Trophoblast cell (in vitro differentiated cells and primary cell): ENCODE measurements at places on chromosomes 2 and 18.
A peak's percentile ranks its signal among the peaks of the same experiment; 100 is the strongest.

GRCh38 chr2:208653383-208653782, 246.8 kb downstream of the PTH2R start:
- no peak for DNase-seq

GRCh38 chr18:48656176-48656575, 117.3 kb downstream of the CTIF start:
- no peak for DNase-seq

DNA sequence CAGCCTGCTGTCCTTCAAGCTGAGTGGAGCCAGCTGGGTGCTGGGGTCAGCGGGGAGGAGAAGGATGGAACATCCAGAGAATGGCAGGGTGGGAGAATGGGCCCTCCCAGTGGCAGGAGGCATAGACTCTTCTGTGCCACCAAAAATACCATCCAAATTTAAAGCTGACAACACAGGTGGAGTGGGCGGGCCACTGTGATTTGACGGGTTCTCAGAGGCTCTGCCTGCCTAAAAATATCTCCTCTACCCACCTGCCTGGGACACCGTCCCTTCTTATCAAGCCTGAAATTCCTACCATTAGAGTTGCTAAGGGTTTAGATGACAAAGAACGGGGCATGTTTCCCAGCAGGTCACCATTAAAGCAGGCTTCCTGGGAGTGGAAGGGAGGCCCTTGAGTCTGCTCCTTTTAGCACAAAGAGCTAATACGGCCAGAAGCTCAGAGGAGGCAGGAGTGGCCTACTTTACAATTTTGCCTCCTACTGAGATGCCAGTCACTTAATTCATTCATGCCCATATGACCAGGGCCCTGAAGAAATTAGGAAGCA, 19.8 kb upstream of the MARCHF4 start:
- peak; percentile 8 for DNase-seq

DNA sequence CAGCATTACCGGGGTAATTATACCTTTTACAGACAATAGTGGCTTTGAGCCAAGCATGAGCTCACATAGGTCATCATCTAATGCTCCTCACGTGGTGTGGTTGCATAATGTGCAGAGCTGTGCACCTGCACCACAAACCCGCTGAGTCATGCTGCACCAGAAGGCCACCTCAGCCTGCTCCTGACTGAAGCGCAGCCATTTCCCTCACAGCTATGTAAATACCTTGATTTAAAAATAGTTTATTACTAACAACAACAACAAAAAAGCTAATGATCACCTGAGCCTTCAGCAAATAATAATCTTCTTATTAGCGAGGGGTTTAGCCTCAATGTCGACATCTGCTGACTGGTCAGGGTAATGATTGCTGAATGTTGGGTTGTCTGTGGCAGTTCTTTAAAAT, 238.8 kb downstream of the MBD5 start:
- peak; percentile 34 for DNase-seq

- peak; percentile 92 for DNase-seq
Measured at GRCh38 chr2:200787351-200788120, 24.2 kb upstream of the BZW1 start.

- DNase-seq = peak; percentile 35
Measured at GRCh38 chr2:7825591-7826312, 856.1 kb upstream of the ID2 start.

GRCh38 chr2:120346667-120347358, 877 bp downstream of the INHBB start:
- no peak for DNase-seq

- no peak for DNase-seq
Measured at GRCh38 chr2:196604196-196604595, 35.3 kb upstream of the CCDC150 start.

DNA sequence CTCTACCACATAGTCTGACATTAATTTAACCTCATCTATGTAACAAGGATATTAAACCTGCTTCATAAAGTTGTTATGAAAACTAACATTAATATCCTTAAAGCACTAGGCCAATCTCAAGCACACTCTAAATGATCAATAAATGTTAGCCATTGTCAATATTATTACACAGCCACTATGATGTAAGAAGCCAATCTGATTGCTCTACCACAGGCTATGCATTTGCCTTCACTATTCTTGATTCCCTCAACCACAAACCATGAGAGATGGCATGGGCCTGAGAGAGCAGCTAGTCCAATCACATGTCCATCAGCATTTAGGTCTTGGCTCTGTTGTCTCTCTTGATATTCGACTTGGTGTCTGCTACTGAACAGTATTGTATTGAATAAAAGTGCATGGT, 4.2 kb downstream of the SLC25A12 start:
- DNase-seq = no peak

DNA sequence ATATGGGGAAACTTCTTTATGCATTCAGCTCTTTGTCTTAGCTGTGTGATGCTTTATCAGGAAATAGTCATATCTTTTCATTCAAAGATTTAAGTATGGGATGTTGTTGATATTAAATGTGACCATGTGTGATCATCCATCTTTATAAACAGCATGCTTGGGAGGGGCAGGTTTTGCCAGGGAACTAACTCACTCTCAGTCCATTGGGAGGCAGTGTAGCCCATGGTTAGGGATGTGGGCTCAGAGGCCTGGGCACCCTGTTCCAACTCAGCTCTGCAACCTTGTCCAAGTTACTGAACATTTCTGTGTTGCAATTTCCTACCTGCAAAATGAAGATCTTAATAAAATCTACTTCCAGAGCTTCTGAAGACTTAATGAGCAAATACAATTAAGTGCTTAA, 92.0 kb upstream of the BCL2L11 start:
- no peak for DNase-seq

DNA sequence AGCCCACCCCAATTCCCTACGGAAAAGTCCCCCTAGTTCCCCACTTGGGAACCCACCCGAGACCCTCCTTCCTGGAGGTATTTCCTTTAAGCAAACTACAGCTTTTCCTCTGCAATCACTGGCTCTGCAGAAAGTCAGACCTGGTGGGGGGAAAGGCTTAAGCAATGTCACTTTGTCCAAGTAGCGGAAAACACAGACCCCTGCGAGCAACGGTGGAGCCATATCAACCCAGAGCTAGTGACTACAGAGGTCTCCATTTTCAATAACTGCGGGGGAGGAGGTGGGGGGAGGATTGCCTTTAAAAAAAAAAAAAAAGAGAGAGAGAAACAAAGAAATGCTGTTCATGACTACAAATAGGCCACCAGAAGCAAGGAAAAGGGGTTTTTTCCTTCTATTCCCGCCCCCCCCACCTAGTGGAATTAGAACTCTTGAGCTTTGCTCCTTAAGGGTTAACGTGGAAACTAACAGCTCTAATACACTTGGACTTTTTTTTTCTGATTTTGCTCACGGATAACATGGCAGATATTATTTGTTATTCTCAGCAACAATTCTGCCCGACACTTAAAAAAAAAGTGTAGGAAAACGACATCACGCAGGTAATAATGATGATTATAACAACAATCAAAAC, 1.1 kb upstream of the FRZB start:
- DNase-seq = no peak

DNA sequence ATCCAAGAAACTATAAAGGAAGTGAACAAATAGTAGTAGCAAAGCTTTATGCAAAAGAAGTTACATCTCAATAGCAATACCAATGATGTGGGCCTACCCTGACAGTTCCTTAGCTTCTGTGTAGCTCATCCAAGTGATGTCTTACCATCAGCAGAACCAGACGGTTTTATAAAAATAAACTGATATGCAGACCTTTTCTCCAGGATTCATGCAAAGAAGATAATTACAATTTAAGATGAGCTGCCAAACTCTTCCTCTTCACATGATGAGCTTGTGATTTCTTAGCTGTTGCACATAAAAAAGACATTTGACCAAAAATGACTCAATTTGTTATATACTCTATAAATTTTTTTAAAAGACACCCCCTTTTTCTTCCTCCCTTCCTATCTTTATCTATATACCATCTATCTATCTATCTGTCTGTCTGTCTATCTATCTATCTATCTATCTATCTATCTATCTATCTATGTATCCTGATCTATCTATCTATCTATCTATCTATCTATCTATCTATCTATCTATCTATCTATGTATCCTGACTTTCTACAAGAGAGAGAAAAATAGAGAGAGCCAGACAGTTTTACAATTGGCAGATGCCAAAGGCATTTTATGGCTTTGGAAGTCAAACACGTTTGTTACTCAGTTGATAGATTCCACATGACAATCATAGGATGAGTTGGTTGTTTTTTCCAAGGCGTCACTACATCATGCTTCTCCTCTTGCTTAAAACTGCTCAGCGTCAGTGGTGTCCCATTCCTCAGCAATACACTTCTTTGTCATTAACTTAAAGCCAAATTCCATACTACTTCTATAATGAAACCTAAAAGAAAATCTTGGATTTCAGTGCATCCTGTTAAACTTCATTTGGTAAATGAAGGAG, 65.9 kb upstream of the ACTR3 start:
- DNase-seq = no peak

DNA sequence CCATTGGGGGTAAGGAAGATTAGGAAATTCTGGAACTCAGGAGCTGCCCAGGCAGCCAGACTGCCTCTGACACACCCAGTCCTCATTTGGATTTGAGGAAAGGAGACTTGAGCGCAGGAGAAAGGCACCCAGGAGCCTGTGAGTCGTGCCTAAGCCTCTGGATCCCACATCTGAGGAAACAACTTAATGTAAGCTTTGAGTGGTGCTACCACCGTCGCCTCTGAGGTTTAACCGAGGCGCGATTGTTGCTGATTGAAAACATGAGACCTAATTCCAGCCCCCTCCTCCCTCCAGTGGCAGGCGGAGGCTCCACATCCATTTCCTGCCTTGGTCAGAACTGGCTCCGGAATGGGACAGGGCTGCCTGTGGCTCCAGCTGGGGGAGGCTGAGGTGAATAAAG, 176.7 kb upstream of the PKDCC start:
- DNase-seq = no peak
